Stimulated activated CD4-positive, alpha-beta T cell treated with anti-CD3 and anti-CD28 coated beads, TNF-alpha, amount 100 ng/mL, for 24 hours (primary cell): ENCODE measurements at places on chromosomes 12 and 14.

DNA sequence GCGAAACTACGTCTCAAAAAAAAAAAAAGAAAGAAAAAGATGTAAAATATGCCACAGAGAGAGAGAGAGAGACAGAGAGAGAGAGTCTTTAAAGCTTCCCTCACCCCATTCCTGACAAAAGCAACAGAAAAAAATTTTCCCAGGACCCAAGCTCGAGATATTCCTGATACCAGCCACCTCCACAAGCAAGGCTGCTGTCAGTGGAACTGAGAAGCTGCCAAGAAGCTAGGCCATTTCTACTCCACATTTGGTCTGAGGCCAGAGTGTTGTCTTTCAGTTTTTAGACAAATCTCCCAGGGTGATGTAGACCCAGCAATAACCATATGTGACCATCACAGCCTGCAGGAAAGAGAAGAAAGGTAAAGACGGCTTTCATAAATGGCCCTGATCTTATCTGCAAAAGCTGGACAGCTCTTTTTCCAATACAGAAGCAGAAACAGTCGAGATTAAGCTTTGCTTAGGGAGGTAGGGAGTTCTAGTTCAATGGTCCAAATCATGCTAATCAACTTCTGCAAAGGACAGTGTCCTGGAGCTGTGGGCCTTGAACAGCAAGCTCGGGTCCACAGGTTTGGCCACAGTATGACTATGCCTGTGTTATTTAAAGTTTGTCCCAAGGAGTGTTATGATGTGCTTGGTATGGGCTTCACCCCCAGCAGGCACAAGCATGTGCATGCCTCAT is 130.3 kb upstream of the NUDT4 start:
- DNase-seq = no peak

DNA sequence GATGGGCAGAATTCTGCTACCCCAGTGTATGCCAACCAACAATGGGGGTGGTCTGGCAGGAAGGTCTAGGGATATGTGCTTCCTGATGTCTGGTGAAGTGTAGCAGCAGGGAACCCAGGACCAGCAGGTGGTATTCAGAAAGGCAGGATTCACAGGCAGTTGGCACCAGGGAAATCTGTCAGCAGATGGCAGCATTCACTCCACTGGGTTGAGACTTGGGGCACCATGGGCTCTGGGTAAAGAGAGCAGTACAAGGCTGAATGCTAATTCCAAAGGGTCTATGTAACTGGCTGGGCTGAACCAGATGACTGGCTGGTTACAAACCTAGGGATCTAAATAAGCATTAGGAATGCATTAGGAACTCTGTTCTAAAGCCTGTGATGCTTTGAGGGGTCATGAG is 466.9 kb upstream of the STXBP6 start:
- DNase-seq = no peak

GRCh38 chr12:84637926-84638325 is 274.7 kb downstream of the SLC6A15 start:
- no peak for DNase-seq

GRCh38 chr14:36518586-36519430 is 1.2 kb downstream of the NKX2-1 start:
- DNase-seq = no peak

DNA sequence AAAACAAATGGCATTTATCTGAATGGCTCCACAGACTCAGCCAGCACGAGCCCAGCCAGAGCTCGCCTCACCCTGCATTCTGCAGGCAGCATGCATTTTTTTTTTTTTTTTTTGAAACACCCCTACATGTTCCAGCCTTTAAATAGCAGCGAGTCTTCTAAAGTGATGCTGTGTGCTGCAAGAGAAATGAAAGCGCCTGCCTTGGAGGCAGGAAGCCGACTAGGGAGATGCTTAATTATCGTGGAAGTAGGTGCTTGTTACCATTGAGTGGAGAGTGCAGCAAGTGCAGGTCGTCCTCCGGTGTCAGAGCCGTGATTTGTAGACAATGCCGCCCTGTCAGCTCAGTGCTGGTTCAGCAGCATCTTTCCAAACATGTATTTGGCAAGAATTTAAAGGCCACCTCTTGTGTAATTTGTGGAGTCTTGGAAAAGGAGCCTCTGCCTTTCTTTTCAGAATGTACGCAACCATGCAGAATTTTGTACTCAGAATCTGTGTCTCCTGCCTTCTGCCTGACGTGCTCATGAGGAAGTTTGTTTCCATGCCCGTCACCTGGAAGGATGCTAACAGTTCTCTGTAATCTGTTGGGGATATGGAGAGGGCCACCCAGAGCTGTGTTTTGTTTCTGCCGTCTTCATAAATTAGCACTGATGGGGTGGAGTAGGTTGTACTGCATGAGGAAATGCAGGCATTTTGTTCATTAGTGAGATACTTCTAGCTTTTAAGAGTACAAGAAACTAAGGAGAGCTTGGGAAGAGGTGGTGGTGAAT is 345.9 kb upstream of the RGS6 start:
- DNase-seq = no peak

GRCh38 chr12:106247674-106248311 is at the start of gene CKAP4:
CKAP4 (minus strand) TSS chr12:106248020; CDS start chr12:106247851, 169 bp downstream.
- no peak for DNase-seq

GRCh38 chr12:93181409-93181965 is 196.2 kb upstream of the NUDT4 start:
- no peak for DNase-seq

DNA sequence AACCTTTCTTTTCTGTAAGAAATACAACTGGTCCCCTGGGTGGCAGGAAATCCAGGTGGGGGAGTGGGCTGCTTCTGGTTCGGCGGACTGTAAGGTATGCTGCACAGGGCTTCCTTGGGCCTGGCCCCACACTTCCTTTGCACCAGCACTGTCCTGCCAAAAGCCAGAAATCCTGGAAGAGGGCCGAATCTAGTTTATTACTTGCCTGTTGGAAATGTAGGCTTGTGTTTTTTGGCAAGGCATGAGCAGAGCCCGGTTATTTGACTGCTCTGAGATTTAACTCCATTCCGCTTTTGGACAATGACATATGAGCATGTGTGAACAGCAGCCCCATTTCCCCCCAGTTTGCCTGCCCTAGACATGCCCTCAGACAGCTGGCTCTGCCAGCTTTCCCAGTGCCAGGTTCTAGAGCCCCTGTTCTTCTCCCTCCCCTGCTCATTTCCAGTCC is 86.6 kb downstream of the BORCS5 start:
- DNase-seq = no peak

DNA sequence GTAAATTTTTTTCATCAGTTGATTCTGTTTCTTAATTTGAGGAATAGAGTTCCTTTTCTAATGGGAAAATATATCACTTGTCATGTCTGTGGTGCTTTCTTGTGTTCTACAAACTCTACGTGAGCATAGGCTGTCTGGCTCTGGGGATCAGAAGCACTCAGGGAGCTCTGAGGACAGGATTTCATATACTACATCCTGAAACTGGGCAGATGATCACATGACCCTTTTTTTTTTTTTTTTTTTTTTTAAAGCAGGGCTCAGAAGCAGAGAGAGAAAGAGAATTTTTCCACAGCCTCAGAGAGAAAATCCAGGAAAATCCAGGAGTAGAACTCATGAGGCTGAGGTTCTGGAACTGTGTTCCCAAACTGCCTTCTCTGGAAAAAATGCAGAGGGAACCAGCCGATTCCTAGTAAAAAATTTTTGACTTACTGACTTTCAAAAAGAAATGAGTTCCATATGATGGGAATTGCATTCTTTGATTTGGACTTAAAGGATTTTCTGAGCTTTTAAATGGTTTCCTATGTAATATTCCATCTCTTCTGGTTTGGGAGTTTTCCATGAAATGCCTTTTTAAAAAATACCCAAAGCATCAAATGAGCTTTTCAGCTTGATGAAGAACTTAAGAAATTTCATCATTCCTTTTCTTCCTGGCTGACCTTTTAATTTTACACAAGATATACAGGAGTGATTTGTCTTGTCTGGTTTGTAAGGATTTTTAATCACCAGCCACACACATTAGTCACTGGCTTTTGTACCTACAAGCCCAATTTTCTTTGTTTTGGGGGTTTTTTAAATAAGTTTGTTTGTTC is 183.1 kb upstream of the HIF1A start:
- DNase-seq = no peak

GRCh38 chr14:99156090-99156425 is 115.9 kb downstream of the BCL11B start:
- no peak for DNase-seq

GRCh38 chr12:65628061-65628460 is 196.2 kb upstream of the HMGA2 start:
- no peak for DNase-seq

- DNase-seq = no peak
These were observed 155.8 kb downstream of the RIMBP2 start for GRCh38 chr12:130560321-130560720.

DNA sequence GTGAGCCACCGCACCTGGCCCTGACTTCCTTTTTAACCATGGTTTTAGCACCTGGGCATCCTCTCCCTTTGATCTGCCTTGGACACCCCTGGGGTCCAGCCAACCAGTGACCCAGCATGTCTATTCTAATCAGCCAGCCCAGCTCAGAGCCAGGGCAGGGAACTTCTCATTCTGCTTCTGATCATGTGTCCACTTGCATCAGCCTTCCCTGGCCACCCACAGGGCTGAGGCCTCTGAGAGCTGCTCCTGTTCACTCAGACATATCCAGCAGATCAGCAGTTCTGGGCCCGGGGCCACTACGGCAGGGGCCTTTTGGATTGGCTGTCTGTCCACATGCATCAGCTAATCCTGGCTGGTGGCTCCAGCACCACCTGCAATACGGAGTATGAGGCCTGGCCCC is 117.9 kb upstream of the MAP1LC3B2 start:
- DNase-seq = no peak

DNA sequence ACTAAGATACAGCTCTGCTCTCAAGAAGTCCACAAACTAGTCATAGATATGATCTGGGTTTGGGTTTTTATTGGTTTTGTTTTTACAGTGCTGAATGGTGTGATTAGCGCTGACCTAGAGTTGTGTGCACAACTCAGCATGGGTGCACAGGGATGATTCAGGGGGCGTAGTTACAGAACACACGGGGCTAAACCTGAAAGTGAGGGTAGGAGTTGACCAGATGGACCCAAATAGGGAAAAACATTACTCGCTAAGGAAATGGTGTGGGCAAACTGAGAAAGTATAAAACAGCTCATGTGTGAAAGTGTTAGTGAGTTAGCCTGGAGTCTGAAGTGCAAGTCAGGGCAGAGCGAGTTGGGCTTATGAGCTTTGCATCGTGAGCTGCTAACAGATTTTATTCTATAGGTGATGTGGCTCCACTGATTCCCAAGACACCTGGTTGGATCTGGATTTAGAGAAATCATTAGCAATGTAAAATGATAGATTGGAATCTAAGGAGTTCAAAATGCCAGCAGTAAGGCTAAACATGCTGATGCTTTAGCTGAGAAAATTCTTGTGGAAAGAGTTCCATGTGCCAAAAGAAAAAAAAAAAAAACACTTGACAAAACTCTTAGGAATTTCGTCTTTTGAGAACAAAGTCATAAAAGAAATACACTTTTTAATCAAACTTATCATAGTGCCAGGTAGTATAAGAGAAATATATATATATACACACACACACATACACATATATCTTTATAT is 134.9 kb downstream of the SLC5A8 start:
- no peak for DNase-seq

GRCh38 chr12:75571204-75571603 is 59.8 kb upstream of the KRR1 start:
- no peak for DNase-seq
